ENCODE measurements at places on chromosomes 4 and X.

DNA sequence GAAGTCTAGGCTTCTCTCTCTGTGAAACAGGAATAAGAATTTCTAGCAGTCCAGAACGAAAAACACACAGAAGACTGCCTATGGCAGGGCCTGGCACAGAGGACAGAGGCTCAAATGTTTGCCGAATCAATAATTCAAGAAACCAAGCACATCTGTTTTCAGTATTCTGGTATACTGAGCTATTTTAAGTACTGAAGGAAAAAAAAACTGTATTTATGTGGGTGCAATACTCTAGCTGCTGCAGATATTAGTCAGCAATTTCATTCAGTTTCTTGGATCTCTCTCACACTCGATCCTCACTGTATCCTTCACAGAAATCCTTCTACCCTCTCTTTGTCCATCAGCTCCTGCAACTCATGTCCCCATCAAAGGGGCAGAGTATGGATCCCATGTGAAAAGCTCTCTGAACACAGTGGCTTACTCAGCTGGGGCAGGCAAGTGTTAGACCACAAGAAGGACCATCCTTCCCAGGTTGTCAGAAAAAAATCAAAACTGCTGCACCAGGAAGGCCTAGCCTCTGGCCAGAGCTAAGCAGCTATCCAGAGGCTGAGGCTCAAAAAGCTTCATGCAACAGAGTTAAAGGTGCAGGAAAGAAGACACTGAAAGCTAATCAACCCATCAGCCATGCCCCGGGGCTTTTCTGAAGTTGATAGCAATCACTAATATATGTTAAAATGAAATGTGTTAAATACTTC is 9.1 kb upstream of the USO1 start:
- DNase-seq = no peak

DNA sequence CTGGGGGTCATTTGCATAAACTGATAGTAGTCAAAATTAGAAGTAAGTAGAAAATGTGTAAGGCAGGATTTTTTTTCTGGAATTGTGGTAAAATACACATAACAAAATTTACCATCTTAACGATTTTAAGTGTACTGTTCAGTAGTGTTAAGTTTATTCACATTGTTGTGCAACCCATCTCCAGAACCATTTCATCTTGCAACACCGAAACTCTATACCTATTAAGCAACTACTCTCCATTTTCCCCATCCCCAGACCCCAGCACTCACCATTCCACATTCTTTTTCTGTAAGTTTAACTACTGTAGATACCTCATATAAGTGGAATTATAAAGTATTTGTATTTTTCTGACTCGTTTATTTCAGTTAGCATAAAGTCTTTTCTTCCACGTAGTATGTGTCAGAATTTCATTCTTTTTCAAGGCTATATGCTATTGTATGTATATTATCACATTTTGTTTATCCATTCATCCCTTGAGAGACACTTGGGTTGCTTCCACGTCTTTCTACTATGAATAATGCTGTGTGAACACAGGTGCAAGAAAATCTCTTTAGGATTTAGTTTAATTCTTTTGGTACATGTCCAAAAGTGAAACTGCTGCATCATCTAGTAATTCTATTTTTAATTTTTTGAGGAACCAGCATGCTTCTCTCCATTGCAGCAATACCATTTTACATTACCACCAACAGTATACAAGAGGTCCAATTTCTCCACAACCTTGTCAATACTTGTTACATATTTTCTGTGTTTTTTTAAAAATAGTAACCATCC is 39.1 kb upstream of the NSUN7 start:
- DNase-seq = no peak

GRCh38 chr4:140137671-140138070 is 16.3 kb downstream of the MAML3 start:
- DNase-seq = no peak

GRCh38 chr4:108396900-108397497 is 223.4 kb upstream of the RPL34 start:
- DNase-seq = no peak

- no peak for DNase-seq
Observed at GRCh38 chr4:36385951-36386571, 104.6 kb downstream of the DTHD1 start.

- no peak for DNase-seq
Observed at GRCh38 chr4:76426272-76426671, 5.3 kb upstream of the CCDC158 start.

GRCh38 chr4:140116442-140117104 is 37.4 kb downstream of the MAML3 start:
- DNase-seq = no peak

GRCh38 chr4:39977489-39978377 is at the start of gene PDS5A:
PDS5A (minus strand) TSS chr4:39977911; CDS start chr4:39976577, 1,334 bp downstream.
- DNase-seq = peak; percentile 93

DNA sequence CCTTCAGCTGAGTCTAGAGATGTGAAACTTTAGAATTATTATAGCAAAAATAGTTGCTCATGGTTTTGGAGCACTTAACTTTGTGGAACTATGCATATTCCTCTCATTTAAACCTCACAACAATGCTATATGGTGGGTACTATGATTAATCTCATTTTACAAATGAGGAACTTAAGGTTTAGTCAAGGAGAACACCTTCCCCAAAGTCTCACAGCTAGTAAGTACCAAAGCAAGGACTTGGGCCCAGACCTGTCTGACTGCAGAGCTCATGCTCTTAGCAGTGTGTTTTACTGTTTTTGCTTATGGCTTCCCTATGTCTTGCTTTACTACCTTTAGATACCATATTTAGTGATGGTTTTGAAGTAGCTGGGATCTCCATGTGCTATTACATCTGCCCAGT is 5.1 kb downstream of the UBE2A start:
- DNase-seq = no peak

- DNase-seq = no peak
Observed at GRCh38 chr4:159060161-159060560, 42.7 kb upstream of the RAPGEF2 start.

GRCh38 chrX:107978707-107979307 is 3.4 kb downstream of the TEX13B start:
- no peak for DNase-seq

GRCh38 chr4:42671431-42672194 is 14.7 kb upstream of the ATP8A1 start:
- no peak for DNase-seq

GRCh38 chr4:170025523-170026252 is 507 bp downstream of the MFAP3L start:
- no peak for DNase-seq

DNA sequence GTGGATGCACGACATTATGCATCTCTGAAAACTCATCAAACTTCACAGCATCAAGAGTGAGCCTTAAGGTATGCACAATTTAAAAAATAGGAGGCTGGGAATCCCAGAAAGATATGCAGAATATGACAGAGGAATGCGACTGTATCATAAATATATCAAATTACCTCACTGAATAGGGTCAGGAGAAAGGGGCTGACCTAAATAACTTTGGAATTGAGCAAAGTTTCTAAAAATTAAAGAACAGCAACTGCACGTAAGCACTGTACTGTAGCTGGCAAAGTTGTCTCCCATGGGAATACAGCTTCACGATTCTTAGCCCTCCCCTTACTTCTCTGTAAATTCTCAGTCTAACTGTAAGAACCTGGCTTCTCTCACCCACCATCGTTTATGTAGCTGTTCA is 397.4 kb upstream of the ZFP42 start:
- no peak for DNase-seq

DNA sequence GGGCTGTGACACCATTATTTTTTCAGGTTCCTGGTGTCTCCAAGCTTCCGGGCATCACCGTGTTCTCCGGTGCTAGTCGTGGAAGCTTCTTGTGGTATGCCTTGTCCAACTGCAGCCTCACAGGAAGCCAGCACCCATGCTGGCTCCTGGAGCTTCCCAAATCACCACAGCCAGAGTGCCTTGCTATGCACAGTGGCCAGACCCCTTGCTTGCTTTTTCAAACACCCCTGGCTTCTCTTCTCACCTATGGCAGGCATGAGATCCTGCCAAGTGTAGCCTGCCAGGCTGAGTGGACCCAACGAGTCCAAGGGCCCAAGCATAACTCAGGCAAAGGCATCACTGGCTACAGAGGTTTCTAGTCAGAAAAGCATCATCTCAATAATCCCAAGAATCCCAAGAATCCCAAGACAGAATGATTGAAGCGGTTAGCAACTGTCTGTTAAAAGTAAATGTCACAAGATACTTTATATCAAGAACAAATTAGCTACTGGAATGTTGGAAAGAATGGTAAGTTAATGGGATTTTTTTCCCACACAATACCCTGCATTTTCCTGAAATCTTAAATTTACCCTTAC is 1522.9 kb downstream of the PCDH18 start:
- DNase-seq = no peak

GRCh38 chr4:36445480-36445879 is 164.1 kb downstream of the DTHD1 start:
- no peak for DNase-seq
